ENCODE measurements at places on chromosomes 6 and 20. TPM values are rescaled to one million over a fixed set of nuclear protein-coding genes. Genes with fewer than 3 reads are reported as not detected.

Gene C20orf141
- not detected for total RNA-seq

Gene TSPO2
- not detected for total RNA-seq

Gene RALGAPB
- 39.9 TPM for total RNA-seq

Gene LCA5
- 5.0 TPM for total RNA-seq

Gene DEFB132
- total RNA-seq, result 9.2 TPM

Gene FABP7
- not detected for total RNA-seq

Gene HMGCLL1
- 1.6 TPM for total RNA-seq

Gene ZNF341
- total RNA-seq, result 2.3 TPM

- no peak for DNase-seq
These were observed 54.8 kb downstream of the NFATC2 start for GRCh38 chr20:51487565-51488268.

- no peak for DNase-seq
These were observed 1.3 kb upstream of the DNAH8 start for GRCh38 chr6:38713812-38714211.

DNA sequence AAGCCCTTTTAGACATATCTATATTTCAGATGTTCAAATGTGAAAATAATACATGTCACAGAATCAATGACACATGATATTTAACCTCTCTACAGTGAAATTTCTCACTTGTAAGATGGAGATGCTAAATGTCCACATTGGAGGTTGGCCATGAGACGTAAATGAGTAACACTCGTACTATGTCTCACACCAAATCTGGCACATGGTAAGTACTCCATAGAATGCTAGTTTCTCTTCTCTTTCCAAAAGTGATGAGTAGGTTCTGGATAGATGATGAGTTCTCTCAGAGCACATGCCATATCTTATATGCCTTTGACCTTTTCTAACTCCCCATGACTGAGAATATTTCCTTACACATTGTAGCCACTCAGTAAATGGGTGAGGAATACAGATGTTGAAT, 17.7 kb downstream of the GFOD1 start:
- no peak for DNase-seq

DNA sequence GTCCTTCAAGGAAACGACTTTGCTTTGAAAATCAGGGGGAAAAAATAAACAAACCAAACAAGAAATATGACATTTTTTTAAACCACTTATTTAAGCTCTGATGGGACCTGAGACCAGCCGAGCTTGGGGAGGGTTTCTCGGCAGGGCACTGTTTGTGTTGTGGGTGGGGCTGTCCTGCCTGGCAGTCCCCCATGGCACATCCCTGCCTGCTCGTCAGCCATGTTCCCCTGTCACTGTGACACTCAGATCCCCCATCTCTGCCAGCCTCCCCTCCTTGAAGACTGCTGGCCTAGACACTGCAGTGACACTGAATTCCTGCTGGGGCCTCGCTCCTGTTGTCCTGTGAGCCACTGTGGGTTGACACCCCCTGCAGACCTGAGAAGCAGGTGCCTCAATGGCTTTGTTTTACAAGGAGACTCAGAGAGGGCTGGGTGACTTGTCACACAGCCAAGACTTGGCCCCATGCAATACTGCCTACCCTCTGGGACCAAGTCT, 95.1 kb upstream of the PTPN1 start:
- no peak for DNase-seq

DNA sequence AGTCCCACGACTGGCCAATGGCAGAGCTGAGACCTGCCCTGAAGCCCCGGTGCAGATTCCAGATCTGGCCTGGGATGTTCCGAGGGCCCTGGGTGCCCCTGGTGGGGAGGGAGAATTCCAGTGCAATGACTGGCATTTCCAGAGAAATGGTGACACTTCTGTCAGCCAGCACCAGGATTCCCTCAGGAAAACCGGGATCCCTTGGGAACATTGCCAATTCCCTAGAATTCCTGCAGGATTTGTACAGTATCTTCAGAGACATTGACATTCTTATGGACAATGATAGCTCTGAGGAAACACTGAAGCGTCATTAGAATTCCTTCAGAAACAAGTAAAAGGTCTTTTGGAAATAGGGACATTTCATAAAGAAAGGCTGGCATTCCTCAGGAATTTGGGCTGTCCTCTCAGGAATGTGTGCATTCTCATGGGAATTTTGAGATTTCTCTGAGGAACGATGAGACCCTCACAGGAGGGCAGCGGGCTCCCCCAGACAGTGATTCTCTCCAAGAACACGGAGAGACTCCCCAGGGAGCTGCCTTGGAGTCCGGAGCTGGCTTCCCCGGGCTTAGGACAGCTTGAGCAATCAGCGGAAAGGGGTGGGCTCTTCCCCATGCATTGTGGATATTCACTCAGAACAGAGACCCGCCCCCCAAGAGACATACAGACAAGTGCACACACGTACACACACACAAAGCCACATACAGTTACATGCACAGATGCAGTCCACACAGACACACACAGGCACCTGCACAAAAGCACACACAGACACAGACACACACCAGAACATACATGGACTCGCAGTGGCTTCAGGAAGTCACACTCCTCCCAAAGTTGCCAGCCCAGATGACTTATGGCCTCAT, 35.2 kb upstream of the BPIFA2 start:
- DNase-seq, result no peak

DNA sequence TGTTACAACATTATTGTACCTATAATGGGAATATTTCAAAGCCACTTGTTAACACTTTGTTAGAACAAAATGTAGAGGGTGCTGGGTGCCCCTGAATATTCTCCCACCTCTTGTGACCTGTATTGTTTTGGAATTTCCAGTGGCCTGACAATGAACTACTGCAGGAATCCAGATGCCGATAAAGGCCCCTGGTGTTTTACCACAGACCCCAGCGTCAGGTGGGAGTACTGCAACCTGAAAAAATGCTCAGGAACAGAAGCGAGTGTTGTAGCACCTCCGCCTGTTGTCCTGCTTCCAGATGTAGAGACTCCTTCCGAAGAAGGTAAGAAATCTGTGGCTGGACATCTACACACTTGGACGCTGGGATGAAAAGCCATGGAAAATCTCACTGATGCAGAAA, 28.9 kb downstream of the PLG start:
- no peak for DNase-seq

DNA sequence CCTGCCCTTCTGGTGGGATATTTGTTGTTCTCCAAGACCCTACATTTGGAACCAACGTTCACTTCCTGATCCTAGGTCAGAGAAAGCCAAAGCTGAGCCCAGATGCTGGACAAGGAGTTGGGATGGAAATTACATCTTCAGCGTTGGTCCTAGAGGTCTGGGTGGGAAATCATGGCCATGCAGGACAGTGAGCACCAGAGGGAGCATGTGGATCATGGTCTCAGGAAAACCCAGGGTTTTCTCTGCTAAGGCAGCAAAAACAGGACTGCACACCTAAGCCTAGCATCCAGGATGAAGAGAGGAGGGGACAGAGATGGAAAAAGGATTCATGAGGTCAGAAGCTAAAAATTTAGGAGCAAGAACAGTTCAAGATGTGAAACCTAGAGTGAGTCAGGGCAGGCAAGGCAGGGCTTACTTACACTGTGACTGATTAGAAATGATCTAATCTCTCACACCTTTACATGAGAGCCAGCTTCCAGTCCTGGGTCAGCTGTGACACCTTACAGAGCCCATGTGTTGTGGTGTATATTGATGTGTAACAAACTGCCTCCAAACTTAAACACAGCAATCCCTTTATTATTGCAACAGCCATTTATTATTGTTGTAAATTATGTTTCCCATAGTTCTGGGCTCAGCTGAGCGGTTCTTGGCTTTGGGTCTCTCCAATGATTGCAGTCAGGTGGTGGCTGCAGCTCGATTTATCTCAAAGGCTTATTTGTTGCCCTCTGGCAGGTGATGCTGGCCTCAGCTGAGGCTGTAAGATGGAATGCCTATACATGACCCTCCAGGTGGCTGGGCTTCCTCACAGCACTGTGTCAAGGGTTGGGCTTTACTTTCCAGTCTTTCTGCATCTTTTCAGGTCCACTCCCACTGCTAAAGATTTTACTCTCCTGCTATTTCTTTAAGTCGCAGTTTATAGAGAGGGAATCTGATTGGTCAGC, 6.5 kb downstream of the C20orf202 start:
- no peak for DNase-seq

- no peak for DNase-seq
These were observed 387.6 kb upstream of the EYS start for GRCh38 chr6:66094615-66095014.

DNA sequence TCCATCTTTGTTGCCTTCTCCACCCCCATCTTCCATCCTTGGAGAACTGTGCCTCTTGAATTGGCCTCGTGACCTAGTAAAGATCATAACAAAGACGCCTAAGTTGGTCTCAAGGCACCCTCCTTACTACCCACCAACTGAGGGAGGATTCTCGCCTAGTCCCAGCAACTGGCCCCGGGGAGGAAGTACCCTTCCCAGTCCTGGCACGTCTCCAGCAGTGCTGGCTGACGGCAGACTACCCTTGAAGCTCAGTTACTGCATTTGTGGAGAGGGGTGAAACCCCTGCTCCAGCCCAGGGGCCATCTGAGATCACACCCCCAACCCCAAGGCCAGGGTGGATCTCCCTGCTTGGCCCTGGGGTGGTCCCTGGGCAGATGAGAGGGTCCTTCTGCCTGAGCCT, 2.1 kb upstream of the OSBPL2 start:
- DNase-seq, result no peak

GRCh38 chr6:158564243-158565121, 4.6 kb downstream of the TMEM181 start:
- no peak for DNase-seq

- DNase-seq, result no peak
These were observed 36.5 kb upstream of the SNRPB2 start for GRCh38 chr20:16693278-16693677.

GRCh38 chr6:25749837-25750236, 4.7 kb upstream of the SLC17A4 start:
- no peak for DNase-seq

- no peak for DNase-seq
These were observed 31.9 kb downstream of the TTI1 start for GRCh38 chr20:38001173-38001875.

DNA sequence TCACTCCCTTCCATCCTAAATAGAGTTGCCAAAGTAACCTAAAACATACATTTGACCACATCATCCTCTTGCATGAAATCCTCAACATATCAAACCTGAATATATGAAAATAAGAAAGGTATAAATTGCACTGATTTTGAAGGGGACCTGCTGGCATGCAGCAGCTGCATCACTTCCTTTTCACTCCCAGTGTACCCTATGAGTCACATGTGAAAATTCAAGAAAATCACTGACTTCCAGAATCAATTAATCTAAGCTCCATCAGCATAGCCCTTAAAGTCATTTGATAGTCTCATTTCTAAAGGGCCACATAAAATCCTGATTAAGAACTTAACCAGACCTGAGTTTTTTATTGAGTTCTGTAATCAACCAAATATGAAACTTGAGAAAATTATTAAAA, 24.3 kb downstream of the SNX14 start:
- no peak for DNase-seq

DNA sequence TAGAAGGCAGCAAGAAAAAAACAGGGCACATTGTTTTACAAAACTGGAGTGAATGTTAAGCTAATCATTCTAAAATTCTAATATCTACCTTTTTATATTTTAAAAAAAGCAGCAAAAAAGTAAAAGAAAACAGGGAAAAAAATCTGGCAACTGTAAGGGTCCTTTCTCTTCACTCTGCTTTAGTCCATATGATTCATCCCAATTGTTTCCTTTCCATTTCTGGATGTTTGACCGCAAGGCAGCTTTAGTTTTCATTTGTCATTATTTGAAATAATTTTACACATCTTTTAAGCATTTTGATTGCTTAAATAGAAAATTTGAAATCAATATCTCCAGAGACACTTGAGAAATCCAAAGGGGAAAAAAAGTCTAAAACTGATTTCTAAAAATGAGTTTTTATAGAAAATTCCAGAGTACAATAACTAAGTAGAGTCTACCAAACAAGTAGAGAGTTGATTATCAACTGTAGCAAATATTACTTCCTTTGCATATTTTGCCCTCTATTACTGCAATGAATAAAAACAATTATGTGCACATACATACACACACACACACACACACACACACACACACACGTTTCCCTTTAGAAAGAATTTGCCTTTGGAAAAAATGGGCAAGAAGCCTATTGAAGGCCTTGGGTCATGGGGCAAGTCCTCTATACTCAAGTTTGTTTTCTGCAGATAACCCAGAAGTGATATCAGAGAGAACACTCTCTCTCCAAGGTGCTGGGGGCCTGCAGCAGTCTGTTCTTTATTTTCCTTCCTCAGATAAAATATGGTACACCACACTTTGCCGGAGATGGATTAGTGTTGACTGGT, 259.7 kb downstream of the HACE1 start:
- DNase-seq, result no peak

- no peak for DNase-seq
These were observed 39.9 kb downstream of the RCAN2 start for GRCh38 chr6:46451343-46451742.

DNA sequence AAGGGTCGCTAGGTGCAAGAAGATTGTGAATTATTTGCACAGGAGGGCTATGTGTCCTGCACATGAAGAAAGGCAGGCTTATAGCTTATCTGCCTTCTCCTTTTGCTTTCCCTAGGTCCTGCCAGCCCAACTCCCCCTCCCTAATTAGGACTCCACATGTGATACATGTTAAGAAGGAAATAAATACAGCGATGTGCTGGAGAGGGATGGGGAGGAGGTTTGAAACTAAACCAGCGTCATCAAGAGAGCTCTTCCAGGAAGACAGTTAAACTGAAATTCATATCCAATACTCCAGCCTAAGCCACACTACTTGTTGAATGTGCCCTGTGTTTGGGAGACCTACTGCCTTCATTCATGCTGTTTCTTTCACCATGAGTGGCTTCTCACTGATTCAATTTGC, 34.9 kb upstream of the UTRN start:
- DNase-seq, result no peak

DNA sequence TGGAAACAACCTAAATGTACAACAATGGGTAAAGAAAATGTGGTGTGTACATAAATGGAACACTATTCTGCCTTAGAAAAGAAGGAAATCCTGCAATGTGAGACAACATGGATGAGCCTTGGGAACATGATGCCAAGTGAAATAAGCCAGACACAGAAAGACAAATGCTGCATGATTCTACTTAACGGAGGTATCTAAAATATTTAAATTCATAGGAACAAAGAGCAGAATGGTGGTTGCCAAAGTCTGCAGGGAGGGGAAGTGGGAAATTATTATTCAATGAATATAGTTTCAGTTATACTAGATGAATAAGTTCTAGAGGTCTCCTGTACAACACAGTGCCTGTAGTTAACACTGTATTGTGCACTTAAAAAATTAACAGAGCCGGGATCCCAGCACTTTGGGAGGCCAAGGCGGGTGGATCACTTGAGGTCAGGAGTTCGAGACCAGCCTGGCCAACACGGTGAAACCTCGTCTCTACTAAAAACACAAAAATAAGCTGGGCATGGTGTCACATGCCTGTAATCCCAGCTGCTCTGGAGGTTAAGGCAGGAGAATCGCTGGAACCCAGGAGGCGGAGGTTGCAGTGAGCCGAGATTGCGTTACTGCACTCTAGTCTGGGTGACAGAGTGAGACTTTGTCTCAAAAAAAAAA, 71.4 kb upstream of the SNX9 start:
- DNase-seq, result no peak

GRCh38 chr6:148629592-148630465, 117.0 kb upstream of the UST start:
- DNase-seq, result no peak
